Activated CD4-positive, alpha-beta memory T cell treated with anti-CD3 and anti-CD28 coated beads for 36 hours (primary cell): ENCODE measurements at places on chromosomes 2 and 18.

DNA sequence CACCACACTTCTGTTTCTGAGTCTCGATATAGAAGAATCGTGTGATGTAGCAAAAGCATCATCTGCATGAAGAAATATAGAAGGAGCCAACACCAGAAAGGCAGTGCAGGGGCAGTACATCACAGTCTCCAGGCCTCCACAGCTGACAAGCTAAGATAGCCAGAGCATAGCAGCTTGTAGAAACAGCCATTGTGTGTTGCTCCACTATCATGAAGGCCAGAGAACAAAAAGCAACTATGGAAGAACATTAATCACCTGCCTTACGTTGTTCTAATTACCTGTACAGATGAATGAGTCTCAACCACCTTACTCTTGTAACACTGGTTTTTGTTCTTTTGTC, 129.0 kb downstream of the RND3 start:
- no peak overlapping the region for H3K27ac ChIP-seq
- H3K36me3 ChIP-seq = no peaks in the 10 kb centered on the region
- no peaks in the 10 kb centered on the region for H3K4me1 ChIP-seq
- no peak overlapping the region for H3K4me3 ChIP-seq
- H3K27me3 ChIP-seq = no peaks in the 10 kb centered on the region

GRCh38 chr2:52429740-52430139, 1337.9 kb upstream of the CHAC2 start:
- no peak overlapping the region for H3K27ac ChIP-seq
- no peaks in the 10 kb centered on the region for H3K27me3 ChIP-seq
- DNase-seq = no peak

- no peak overlapping the region for H3K27ac ChIP-seq
- H3K27me3 ChIP-seq = peaks cover 5% of the 10 kb centered on the region
- no peak overlapping the region for H3K4me3 ChIP-seq
- H3K36me3 ChIP-seq = no peaks in the 10 kb centered on the region
Measured at GRCh38 chr2:85179541-85179940, 46.3 kb downstream of the TCF7L1 start.

DNA sequence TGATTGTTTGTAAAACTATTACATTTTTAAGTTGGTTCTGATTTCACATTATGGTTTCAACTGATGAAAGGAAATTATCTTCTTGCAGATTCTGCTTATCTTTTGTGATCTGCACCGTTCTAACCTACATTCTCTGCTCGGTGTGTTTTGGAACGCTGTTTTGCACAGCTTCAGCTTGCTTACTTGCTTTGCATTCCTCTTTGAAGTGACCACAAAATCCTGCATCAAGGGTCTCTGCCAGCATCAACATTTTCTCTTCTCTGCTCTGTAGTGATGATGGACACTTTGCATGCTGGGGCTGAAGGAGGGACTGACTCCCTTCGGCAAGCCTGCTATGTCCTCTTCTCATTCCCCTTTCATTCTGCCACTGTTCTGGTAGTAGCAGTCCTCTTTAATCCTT, 485.2 kb downstream of the FBXO15 start:
- DNase-seq = no peak
- H3K27me3 ChIP-seq = no peaks in the 10 kb centered on the region
- H3K36me3 ChIP-seq = no peaks in the 10 kb centered on the region
- no peak overlapping the region for H3K4me3 ChIP-seq
- no peaks in the 10 kb centered on the region for H3K4me1 ChIP-seq
- H3K27ac ChIP-seq = no peak overlapping the region

- peak overlapping the region; percentile 85 for H3K27ac ChIP-seq
- no peaks in the 10 kb centered on the region for H3K36me3 ChIP-seq
- peaks cover 81% of the 10 kb centered on the region for H3K4me1 ChIP-seq
- H3K27me3 ChIP-seq = no peaks in the 10 kb centered on the region
Measured at GRCh38 chr2:43169987-43170386, 56.4 kb downstream of the ZFP36L2 start.

DNA sequence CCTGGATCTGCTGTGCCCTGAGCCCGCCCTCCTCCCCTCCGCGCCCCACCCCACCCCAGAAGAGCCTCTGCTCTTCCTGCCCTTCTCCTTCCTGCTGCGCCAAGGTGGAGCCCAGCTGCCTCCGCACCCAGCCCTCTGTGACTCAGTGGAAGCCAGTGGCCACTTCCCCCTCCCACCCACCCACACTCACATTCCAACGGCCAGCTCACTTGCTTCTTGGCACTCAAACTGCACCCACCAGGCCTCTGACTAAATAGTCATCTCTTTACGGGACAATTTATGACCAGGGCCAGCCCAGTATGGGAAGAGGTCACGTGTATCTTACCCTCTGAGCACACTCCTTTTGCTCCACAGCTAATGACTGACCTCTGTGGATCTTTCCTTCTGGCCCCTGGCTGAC, 150.4 kb upstream of the SLC1A4 start:
- no peak for DNase-seq
- H3K27ac ChIP-seq = no peak overlapping the region
- no peaks in the 10 kb centered on the region for H3K27me3 ChIP-seq
- no peaks in the 10 kb centered on the region for H3K36me3 ChIP-seq
- no peak overlapping the region for H3K4me3 ChIP-seq
- H3K4me1 ChIP-seq = peaks cover 2% of the 10 kb centered on the region

DNA sequence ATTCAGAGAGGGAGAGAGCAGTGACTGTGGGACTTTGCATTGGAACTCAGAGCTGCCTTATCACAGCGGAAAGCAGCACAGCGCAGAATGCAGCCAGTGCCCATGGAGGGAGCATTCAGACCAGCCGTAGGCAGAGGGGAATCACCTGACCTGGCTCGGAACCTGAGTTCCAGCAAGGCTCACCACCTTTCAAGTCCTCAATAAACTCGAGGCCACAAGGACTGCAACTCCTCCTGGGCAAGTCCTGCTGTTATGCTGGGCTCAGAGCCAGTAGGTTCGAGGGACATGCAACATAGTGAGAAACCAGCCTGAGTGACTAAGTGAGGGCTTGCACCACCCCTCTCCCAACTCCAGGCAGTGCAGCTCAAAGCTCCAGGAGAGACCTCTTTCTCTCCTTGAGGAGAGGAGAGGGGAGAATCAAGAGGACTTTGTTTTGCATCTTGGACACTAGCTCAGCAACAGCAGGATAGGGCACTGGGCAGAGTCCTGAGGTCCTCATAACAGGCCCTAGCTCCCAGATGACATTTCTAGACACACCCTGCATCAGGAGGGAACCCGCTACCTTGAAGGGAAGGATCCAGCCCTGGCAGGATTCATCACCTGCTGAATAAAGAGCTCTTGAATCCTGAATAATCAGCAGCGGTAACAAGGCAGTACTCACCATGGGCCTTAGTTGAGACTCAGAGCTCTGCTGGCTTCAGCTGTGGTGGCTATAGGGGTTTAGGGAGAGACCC, 136.8 kb upstream of the OTOS start:
- peaks cover 2% of the 10 kb centered on the region for H3K36me3 ChIP-seq
- H3K27me3 ChIP-seq = peaks cover 53% of the 10 kb centered on the region
- no peak overlapping the region for H3K27ac ChIP-seq
- no peaks in the 10 kb centered on the region for H3K4me1 ChIP-seq
- no peak overlapping the region for H3K4me3 ChIP-seq

- DNase-seq = no peak
- H3K4me1 ChIP-seq = peaks cover 68% of the 10 kb centered on the region
- no peak overlapping the region for H3K4me3 ChIP-seq
- no peak overlapping the region for H3K27ac ChIP-seq
Measured at GRCh38 chr2:143398781-143399180, 269.6 kb downstream of the ARHGAP15 start.

GRCh38 chr2:206289391-206289790, 14.9 kb downstream of the ZDBF2 start:
- peaks cover 47% of the 10 kb centered on the region for H3K36me3 ChIP-seq
- no peak overlapping the region for H3K4me3 ChIP-seq
- no peak overlapping the region for H3K27ac ChIP-seq

- DNase-seq = no peak
- H3K4me3 ChIP-seq = no peak overlapping the region
- no peaks in the 10 kb centered on the region for H3K4me1 ChIP-seq
- peaks cover 2% of the 10 kb centered on the region for H3K27me3 ChIP-seq
- H3K36me3 ChIP-seq = no peaks in the 10 kb centered on the region
Measured at GRCh38 chr2:99698896-99699295, 209.1 kb upstream of the REV1 start.

GRCh38 chr2:71674158-71674851, 220.9 kb downstream of the DYSF start:
- H3K4me1 ChIP-seq = no peaks in the 10 kb centered on the region
- H3K36me3 ChIP-seq = no peaks in the 10 kb centered on the region
- H3K27ac ChIP-seq = no peak overlapping the region
- peaks cover 1% of the 10 kb centered on the region for H3K27me3 ChIP-seq
- DNase-seq = no peak
- no peak overlapping the region for H3K4me3 ChIP-seq

DNA sequence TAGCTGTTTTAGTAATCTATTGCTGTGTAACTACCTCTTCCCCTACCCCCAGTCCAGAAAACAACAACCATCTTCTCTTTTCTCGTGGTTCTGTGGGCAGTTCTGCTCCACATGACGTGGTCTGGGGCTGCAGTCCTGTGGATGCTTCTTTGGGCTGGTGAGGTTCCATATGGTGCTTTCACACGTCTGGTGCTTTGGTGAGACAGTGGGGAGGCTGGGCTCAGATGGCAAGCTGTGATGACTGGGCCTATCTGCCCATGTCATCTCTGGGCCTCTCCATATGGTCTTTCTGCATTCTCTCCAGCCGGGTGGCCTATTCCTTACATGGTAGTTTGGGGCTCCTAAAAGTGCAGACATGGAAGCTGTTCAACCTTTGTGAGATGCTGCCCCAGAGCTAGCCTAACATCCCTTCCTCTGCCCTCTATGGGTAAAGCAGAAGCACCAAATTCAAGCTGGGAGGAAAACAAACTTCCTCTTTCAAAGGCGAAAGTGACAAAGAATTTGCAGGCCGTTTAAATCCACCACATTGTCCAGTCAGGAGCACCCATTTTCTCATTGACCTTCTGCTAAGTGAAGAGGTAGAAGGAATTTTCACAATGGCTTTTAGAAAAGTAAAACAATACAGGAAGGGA, 68.3 kb upstream of the IL1R1 start:
- peaks cover 19% of the 10 kb centered on the region for H3K4me1 ChIP-seq
- no peaks in the 10 kb centered on the region for H3K36me3 ChIP-seq
- no peak overlapping the region for H3K4me3 ChIP-seq
- no peak for DNase-seq
- peaks cover 2% of the 10 kb centered on the region for H3K27me3 ChIP-seq
- H3K27ac ChIP-seq = no peak overlapping the region

- H3K36me3 ChIP-seq = no peaks in the 10 kb centered on the region
- H3K27ac ChIP-seq = no peak overlapping the region
- no peaks in the 10 kb centered on the region for H3K4me1 ChIP-seq
- H3K27me3 ChIP-seq = peaks cover 3% of the 10 kb centered on the region
- H3K4me3 ChIP-seq = no peak overlapping the region
Measured at GRCh38 chr2:223725986-223726970, 111.1 kb downstream of the AP1S3 start.

DNA sequence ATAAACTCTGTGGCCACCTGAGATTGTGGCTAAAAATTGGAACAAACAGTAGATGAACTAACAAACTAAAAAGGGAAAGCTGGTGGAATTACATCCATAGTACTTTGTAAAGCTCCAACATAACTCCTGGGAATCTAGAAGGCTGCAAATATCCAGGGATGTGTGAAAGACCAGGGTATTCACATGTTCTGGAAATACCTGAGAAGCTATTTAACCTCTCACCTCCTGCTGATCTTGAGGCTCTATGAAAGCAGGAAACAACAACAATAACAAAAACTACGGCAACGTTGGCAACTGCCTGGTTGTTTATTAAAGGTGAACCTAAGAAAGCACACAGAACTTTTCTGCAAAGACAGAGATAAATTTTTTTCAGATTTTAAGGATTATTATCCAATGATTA, 171.3 kb downstream of the CCDC178 start:
- H3K36me3 ChIP-seq = no peaks in the 10 kb centered on the region
- H3K27ac ChIP-seq = no peak overlapping the region
- no peak overlapping the region for H3K4me3 ChIP-seq
- H3K27me3 ChIP-seq = no peaks in the 10 kb centered on the region

GRCh38 chr18:74387383-74387782, 69.7 kb downstream of the DIPK1C start:
- H3K4me3 ChIP-seq = no peak overlapping the region
- DNase-seq = no peak
- H3K36me3 ChIP-seq = no peaks in the 10 kb centered on the region
- no peak overlapping the region for H3K27ac ChIP-seq
- H3K4me1 ChIP-seq = peaks cover 13% of the 10 kb centered on the region

DNA sequence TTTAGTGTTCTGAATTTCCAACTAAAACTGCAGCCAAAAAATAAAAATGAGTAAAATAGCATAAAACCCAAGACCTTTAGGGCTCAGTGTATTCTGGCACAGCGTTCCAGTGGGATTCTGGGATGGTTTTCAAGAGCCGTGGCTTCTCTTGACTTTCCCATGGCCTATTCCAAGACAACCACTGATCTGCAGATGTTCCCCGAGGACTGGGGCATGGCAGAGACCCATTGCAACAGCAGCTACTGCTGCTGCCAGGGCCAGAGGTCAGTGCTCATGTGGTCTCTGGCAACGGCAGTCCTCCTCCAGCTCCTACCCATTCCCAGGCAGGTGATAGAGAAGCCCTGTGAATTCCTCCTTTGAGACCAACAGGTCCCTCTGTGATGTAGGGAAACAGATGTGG, 26.8 kb downstream of the TNP1 start:
- no peak for DNase-seq
- no peak overlapping the region for H3K27ac ChIP-seq
- H3K36me3 ChIP-seq = no peaks in the 10 kb centered on the region
- H3K27me3 ChIP-seq = peaks cover 10% of the 10 kb centered on the region
- no peak overlapping the region for H3K4me3 ChIP-seq

- H3K36me3 ChIP-seq = no peaks in the 10 kb centered on the region
- H3K27ac ChIP-seq = no peak overlapping the region
- peaks cover 17% of the 10 kb centered on the region for H3K27me3 ChIP-seq
- H3K4me3 ChIP-seq = peak overlapping the region; percentile 12
- H3K4me1 ChIP-seq = peaks cover 12% of the 10 kb centered on the region
- peak; percentile 9 for DNase-seq
Measured at GRCh38 chr2:161625314-161625919, 1.2 kb downstream of the SLC4A10 start.

DNA sequence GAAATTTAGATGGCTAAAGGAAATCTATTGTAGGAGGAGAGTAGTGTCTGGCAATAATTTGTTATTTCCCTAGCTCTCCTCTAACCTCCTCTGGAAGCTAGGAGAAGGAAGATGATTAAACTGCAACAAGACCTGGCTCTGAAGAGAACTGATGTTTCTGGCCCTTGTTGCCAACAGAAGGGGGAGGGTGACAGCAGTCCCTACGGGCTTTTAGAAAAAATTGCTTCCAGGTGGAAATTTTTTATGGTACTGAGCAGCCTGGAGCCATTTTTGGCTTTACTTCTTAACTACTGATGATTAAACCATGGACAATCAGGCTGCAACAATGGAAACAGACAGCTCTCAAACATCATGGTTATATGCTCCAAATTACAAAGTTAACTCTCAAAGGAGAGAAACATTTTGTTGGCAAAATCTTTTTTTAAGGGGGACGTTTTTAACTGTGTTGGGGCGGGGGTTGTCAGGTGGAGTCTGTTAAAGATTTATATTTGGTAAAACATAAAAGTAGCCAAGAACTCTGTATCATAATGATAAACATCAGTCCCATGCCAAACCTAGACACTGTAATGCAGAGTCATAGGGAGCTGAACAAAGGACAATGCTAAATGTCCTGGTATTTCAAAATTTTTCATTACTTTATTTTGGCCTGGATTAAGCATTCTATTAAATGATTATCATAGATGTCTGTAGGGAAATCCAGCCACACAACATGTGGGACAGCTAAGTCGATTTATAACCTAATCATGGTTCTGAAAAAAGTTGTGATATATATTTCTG, 70.0 kb downstream of the EXOC6B start:
- no peak overlapping the region for H3K27ac ChIP-seq
- H3K27me3 ChIP-seq = no peaks in the 10 kb centered on the region
- DNase-seq = no peak
- no peak overlapping the region for H3K4me3 ChIP-seq
